CD4-positive, alpha-beta T cell treated with Interleukin-17A for 4 hours (primary cell): ENCODE measurements at places on chromosomes 3 and 15.

GRCh38 chr3:38362825-38363224 is 16.2 kb downstream of the XYLB start:
- DNase-seq, result no peak

- no peak for DNase-seq
Observed at GRCh38 chr3:7657214-7658112, 796.5 kb downstream of the GRM7 start.

GRCh38 chr3:171792531-171792930 is 17.8 kb downstream of the PLD1 start:
- DNase-seq, result no peak

DNA sequence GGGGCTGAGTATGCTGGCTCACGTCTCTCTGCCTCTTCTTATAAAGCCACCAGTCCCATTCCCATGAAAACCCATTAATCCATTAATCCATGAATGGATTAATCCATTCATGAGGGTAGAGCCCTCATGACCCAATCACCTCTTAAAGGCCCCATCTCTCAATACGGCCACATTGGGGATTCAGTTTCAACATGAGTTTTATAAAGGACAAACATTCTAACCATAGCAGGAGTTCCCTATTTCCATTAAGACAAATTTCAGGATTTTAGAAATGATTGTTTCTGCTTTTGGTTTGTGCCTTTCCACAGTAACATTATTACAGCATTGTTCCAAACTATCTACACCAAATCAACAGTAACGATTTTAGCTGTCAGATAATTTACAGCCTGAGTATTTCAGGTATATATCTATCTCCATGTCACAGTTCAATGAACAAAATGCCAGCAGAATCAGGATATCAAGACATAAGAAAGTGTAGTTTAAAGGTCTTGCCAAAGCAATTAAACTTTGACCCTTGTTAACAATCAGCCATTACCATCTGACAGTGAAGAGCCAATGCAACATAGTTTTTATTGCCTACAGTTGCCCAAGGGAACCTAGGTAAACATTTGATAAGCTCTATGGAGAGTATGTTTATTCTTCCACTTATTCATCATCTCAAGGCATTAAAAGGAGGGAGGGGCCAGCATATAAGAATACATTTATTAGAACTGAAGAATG is 3.8 kb downstream of the TSPAN3 start:
- DNase-seq, result no peak

- no peak for DNase-seq
Observed at GRCh38 chr3:131505421-131505820, 2.6 kb upstream of the MRPL3 start.

DNA sequence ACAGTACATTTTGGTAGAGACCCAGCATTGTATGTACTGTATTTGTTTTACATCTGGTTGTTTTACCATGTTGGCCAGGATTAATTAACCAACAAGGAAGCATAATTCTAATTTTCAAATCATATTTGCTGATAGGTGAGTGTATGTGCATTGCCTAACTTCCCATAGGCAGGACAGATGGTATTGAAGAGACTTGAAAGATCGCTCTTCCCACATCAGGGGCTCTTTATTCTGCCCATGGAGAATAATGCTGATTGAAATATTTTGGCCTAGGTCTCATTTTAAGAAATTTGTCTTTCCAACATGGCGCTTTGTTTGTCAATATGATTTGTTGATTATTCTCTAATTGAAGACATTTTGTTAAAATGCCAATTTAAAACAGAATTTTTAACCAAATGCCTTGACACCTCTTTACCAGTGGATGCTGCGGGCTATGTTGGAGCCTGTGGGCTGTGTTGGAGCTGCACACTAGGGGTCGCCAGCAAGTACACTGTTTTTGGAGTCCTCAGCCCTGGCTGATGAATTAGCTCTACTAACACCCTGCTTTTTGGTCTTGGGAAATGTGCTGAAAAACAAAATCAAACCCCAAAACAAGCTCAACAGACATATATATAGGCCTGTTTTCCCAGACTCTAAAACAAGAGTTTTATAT is 5.3 kb downstream of the P2RY12 start:
- no peak for DNase-seq

- no peak for DNase-seq
Observed at GRCh38 chr3:45969116-45969515, 25.9 kb downstream of the CXCR6 start.

DNA sequence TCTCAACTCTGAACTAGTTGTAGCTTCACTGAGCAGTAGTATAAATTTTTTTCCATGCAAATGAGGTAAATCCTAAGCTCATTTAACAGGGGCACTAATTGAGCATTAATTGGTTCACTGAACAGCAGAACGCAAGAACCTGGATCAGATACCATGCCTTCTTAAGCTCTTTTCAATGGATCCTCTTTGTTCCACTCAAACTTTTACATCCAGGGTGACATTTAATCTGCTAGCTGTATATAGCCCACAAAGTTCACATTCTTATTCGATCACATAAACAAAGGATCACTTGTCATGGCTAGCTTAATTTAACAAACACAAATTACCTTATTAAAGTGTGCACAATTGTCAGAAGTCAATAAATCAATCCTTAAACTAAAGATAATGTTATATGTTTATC is 281.6 kb downstream of the CNTN6 start:
- no peak for DNase-seq

DNA sequence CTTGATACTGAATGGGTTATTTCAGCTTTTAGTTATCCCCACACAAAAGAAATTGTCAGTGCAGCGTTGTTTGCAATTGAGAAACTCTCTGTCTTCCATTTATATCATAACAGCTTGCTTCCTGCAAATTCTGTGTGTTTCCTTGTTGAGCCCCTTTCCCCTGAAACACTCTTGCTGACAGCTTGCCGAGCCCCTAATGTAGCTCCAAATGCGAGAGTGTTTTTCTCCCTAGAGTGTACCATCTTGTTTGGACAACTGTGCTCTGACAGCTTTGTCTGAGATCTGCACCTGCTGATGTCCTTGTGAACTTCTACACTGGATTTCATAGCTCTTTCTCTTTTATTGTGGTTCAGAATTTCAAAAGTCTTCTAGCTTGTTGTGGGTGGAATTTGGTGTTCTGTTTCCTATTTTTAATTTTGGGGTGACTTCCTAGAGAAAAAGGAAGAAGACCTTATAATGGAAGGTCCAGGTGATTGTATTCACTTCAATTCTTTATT is 343.5 kb downstream of the PDCD6IP start:
- no peak for DNase-seq

DNA sequence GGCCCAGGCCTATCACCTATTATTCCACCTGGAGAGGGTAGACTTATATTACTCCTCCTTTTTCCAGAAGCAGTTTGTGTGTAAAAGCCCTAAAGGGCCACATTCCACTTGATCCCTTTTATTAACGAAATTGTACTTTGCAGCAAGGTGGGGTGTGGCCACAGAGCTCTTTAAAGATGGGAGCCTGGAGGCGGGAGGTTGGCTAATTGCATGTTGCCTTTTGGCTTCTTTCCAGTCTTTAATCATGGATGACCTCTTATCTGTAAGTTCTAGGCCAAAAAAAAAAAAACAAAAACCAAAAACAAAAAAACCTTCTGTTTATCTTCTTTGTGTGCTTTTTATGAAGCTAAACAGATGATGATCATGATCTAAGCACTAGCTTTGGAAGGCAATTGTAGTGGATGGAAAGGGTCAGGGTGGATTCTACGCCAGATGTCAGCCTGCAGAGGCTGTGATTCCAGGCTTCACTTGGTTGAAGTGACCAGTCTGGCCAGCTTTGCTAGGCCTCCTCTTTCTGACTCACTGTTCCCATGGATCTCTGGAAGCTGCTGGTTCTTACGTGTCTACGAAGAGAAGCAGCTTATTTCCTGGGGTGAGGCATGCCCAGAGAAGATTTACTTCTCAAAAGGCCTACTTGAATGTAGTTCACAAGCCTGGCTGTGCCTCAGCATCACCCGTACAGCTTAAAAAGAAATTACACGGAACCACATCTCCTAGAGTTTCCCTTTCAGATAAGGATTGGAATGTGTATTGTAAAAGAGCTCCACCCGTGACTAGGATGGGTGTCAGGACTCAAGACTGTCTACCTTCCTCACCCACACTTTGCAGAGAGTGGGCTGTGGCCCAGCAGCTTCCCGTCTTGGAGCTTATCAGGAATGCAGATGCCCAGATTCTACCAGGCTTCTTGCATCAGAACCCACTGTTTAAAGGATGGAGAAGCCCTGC is 330.9 kb upstream of the C2CD4B start:
- DNase-seq, result no peak

- no peak for DNase-seq
Observed at GRCh38 chr3:153443961-153444360, 281.9 kb downstream of the RAP2B start.

DNA sequence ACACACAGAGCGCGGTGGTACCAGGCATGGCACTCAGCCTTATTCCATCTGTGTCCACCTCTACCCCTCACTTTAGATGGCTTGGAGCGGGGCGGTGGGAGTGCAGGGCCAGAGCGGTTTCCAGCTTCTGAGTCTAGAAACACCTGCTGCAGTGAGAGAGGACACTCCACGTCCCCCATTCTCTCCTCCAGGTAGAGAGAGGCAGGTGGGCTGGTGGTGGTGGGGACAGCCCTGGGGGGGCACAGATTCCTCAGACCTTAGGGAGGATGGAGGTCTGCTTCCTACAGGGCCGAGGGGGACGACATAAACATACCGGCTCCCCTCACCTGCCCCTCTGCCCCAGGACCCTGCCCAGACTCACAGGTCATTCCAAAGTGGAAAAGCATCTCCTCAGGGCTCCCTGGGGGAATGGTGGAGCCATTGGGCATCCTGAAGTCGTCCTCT is 40.4 kb downstream of the MUC20 start:
- DNase-seq, result no peak

DNA sequence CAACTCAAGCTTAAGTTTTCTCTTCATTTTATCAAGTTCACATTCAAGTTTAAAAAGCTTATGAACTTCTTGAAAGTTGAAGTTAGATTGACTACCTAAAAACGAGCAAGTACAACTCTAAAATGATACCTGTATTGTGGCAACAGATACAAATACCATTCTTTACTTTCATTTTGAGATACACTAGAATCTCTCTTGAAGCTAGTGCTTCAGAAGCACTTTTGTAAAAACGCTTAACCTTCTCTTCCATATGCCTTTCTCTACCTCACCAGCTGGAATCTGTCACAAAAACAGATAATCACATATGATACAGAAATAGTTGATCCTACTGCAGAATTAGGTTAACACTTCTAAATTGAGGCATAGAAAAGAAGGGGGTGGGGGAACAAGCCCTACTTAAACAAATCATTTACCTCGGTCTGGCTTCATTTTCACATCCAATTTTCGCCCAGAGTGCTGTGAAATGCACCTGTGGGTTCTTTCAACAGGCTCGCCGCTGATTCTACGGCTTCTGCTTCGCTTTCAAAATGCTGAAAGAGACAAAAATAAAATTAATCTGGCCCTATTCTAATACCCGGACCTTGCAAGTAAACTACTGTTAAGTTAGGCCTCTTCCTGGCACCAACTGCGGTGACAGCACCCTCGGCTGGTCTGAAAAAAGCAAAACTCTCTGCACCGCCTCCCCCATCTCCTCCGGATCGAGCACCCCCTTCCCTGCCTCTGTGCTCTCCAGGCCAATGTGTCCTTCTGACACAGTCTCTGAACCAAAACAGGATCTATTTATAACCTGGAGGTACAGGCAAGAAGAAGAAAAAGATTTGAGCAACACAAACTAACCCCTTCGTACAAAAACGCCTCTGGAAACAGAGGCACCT is 1.4 kb downstream of the ATOSA start:
- peak; percentile 68 for DNase-seq
